ENCODE measurements at places on chromosomes 12 and 14. TPM values are rescaled to one million over a fixed set of nuclear protein-coding genes. Genes with fewer than 3 reads are reported as not detected.

KANSL2 gene
- polyA plus RNA-seq: 88.1 TPM

RNF41 gene
- polyA plus RNA-seq: 54.9 TPM

KLRC2 gene
- polyA plus RNA-seq: not detected

KRT6A gene
- 0.13 TPM for polyA plus RNA-seq

BBOF1 gene
- 2.1 TPM for polyA plus RNA-seq

ATL1 gene
- polyA plus RNA-seq: 0.43 TPM

CEP128 gene
- polyA plus RNA-seq: 0.79 TPM

FOXN4 gene
- polyA plus RNA-seq: 0.03 TPM

CRIP1 gene
- 17.5 TPM for polyA plus RNA-seq

RNU4-1 gene
- not detected for polyA plus RNA-seq

ADAM20 gene
- 0.06 TPM for polyA plus RNA-seq

PRH2 gene
- polyA plus RNA-seq: not detected

WSCD2 gene
- polyA plus RNA-seq: not detected

OLR1 gene
- polyA plus RNA-seq: 0.04 TPM

CD4 gene
- 0.47 TPM for polyA plus RNA-seq

SOAT2 gene
- 0.05 TPM for polyA plus RNA-seq

VRTN gene
- not detected for polyA plus RNA-seq

IL22 gene
- not detected for polyA plus RNA-seq

APOF gene
- not detected for polyA plus RNA-seq

CCDC177 gene
- polyA plus RNA-seq: not detected

SCAF11 gene
- polyA plus RNA-seq: 28.5 TPM

PRORP gene
- polyA plus RNA-seq: 21.6 TPM

KERA gene
- not detected for polyA plus RNA-seq

PZP gene
- polyA plus RNA-seq: 0.20 TPM

TGFB3 gene
- polyA plus RNA-seq: 9.0 TPM

MYO1A gene
- 0.04 TPM for polyA plus RNA-seq

KLHL33 gene
- polyA plus RNA-seq: 0.30 TPM

Measured in psoas muscle (tissue), 8 donors.